ENCODE measurements at places on chromosomes 1 and 21.

DNA sequence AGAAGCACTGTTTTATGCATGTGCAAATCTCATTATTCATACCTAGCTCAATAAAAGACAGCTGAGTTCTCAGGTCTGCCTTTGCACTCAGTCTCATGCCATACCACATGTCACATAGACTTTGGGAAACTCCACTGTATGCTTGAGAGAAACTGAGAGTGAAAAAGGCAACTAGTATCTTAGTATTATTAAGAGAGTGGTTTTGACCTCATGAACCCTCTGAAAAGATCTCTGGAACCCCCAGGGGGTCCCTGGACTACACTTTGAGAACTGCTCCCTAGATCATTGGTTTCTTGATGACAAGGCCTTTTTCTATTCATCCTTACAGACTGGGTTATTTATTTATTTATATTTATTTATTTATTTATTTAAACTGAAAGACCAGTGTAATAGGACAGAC, 3.7 kb upstream of the RHEX start:
- no peak for DNase-seq

GRCh38 chr1:165570078-165570477, 26.3 kb downstream of the LRRC52 start:
- no peak for DNase-seq

- no peak for DNase-seq
These were observed 925.9 kb downstream of the LTN1 start for GRCh38 chr21:28066596-28067387.

DNA sequence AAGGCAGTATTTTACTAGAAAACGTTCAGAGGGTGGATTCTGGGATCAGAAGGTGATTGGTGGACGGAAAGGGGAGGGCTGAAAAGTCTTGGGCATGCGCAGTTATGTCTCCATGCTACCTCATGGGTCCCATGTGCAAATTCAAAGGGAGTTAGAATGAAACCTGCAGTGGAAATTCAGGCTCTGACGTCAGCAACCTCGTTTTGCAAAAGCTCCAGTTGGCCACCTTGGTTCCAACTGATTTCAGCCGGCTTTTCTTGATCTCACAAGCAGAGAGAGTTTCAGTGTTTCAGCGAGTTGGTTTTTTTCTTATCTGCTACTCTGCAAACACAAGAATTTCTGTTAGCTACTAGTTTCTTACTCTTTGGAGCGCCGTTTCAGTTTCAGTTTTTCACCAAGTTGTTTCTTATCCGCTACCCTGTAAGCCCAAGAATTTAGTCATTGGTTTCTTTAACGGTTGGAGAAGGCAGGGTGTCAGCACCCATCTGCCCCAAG, 69.8 kb upstream of the PGBD5 start:
- no peak for DNase-seq

- DNase-seq, result no peak
These were observed 91.4 kb upstream of the LYPLAL1 start for GRCh38 chr1:219081943-219082925.

Measured in NCI-H187 (cell line).